ENCODE measurements at places on chromosomes 2 and 18.

DNA sequence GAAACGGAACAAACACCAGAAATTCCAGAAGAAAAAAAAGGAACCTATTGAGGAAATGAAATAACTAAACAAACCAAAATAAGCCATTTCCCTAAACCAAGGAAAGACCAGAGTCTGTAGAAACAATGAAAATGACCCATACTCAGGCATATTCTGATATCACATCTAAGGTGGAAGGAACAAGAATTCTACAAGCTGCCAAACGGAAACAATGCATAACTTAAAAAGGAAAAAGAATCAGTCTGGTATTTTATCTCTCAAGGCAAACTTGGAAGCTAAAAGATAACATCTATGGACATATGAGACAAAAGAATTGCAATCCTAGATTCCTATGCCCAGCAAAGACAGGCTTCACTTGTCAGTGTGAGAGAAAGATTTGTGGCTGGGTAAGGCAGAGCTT, 326.2 kb downstream of the PDE11A start:
- DNase-seq, result no peak

DNA sequence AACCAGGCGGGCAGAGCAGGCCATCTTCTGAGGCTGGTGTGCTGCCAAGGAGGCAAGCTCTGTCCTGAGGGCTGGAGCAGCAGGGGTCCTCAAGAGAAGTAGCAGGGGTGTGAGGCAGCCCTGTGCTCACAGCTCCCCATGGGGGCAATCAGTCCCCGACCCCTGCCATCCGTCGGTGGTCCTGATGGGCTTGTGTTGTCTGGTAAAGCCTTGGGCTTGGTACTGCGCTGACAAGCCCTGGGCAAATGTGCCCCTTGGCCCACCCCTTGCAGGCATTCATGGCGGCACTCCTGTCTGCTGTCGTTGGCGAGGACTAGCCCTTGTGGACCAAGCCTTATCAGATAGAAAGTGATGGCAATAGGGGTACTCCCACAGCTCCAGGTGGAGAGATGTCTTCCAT, 22.6 kb upstream of the SCLY start:
- no peak for DNase-seq

DNA sequence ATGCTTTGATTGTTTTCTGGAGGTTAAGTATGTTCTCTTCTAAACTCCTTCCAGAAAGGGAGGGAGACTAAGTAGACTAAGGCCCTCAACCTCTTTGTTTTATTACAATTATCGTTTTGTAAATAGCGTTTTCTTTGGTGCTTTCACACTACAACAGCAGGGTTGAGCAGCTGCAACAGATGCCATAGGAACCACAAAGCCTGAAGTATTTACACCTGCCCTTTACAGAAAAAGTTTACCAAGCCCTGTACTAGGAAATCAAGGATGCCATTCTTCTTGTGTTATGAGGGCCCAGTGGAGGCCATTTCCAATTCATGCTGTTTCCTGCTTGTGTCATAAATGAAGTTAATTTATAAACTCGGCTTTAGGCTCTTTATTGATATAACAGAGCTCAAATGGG, 914.8 kb downstream of the DCDC2C start:
- no peak for DNase-seq

- no peak for DNase-seq
These were observed 49.9 kb upstream of the TAF1B start for GRCh38 chr2:9793156-9793917.

DNA sequence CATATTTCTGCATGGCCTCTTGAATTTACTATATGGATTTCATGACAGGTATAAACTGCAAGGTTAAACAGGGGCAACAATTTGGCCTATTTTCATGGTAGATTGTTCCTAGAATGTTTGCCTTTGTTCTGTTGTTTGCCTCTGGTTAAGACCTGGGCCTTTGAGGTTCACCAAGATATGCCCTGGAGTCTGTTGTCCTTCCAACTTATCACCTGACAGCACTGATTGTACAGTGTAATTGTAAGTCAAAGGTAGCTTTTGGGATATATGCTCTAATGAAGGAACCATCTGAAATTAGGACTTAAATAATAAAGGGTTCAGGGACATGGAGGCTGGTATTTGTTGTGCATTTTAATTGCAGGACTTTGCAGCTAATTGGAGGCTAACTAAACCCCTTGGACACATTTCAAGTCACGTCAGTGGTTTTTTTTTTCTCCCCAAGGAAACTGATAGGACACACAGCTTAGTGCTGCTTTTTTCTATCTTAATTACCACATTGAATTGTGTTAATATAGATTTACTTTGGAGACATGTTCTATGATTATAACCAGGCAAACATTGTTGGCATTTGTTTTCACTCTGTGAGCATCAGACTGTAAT, 771.2 kb upstream of the LINC00305 start:
- DNase-seq, result no peak

- no peak for DNase-seq
These were observed 34.0 kb downstream of the RDH14 start for GRCh38 chr2:18526429-18526828.

GRCh38 chr2:138030459-138030858, 66.2 kb downstream of the HNMT start:
- DNase-seq, result no peak

GRCh38 chr2:198314559-198315153, 510.3 kb downstream of the PLCL1 start:
- DNase-seq, result no peak

GRCh38 chr2:226885769-226886435, 50.0 kb downstream of the RHBDD1 start:
- no peak for DNase-seq

GRCh38 chr2:169225233-169225750, 137.0 kb downstream of the LRP2 start:
- no peak for DNase-seq

DNA sequence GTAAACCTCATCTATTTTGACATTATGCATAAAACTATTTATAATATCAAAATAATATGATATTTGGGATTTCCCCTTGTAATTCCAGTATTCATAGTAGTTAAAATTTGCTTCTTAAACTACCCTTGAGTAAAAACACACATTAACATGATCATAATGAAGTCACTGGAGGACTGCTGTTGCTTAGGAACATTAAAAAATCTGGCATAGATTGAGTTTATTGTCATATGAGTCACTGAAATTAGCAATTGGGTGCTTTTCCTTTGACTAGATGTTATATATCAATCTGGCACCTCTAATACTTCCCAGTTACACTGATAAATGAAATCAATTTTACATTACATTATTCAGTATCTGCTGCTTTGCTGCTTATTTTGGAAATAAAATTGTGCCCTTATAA, 57.0 kb upstream of the ZC3H15 start:
- no peak for DNase-seq

- no peak for DNase-seq
These were observed 52.9 kb downstream of the DPYSL5 start for GRCh38 chr2:26900831-26901321.

- DNase-seq, result no peak
These were observed 46.3 kb downstream of the EXOC6B start for GRCh38 chr2:72779495-72779894.

GRCh38 chr2:221969087-221969829, 329.5 kb downstream of the PAX3 start:
- DNase-seq, result no peak

- no peak for DNase-seq
These were observed 57.2 kb upstream of the RNU4ATAC start for GRCh38 chr2:121473512-121473911.

- no peak for DNase-seq
These were observed 48.2 kb upstream of the LGALSL start for GRCh38 chr2:64405581-64406406.

DNA sequence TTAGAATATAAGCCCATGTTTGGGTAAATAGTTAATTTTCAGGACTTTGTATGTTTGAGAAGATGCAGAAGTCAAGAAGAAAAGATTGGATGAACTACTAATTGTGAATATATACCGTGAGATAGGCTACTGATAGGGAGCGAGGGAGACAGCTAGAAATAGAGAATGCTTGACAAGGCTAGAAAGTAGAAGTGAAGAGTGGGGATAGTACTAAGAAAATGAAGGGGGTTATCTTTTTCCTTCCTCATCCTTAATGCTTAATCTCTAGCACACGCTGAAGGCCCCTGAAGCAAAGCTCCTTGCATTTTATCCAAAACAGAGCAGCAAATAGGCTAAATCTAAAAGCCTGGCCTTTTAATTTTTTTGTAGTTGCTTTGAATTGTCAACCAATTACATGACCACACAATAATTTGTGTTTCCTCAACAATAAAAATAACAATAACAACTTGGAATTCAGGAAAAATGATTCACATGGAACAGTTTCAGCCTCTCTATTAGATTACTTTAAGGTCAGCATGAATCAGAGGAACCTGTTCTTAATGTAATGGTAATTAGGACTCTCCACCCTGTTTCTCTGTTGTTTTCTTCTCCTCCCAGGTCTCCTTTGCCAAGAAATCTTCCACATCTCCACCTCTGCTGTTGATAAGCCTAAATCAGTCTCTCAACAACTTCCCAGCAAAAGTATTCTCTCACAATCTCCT, 1071.3 kb upstream of the ZEB2 start:
- no peak for DNase-seq

DNA sequence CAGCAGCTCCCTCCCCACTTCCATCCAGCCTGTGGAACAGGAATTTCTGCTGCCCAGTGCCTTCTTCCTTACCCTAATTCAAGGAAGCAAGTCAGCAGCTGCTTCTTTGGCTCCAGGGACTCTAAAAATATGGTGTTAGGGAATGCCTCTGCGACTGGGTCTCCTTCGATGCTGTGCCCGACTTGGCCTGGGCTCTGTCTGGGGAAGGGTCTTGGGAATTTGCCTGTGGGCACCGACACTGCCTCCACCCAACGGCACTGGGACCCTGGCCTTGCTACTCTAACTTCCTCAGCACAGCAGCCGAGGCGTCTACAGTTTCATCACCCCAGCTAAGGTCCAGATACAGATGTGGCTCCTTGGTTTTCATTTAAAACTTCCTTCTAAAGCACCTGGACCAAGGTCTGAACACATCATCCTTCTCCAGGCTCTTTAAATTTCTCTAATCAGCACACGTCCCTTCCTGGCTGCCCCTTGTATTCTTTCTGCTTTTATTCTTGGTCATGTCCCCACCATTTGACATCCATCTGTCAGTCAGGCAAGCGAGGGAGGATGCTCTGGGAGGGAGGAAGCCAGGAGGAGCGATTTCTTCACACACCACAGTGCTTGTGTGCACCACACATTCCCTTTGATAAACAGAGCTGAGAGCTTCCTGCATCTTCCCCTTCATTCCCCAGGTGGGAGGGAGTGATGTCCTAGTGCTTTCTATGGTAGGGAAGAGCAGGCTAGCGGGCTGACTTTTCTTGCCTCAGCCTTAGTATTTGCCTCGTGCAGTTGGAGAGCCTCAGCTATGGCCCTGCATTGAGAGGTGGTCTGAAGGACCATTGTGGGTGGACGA, 6.8 kb downstream of the LBH start:
- DNase-seq, result no peak

DNA sequence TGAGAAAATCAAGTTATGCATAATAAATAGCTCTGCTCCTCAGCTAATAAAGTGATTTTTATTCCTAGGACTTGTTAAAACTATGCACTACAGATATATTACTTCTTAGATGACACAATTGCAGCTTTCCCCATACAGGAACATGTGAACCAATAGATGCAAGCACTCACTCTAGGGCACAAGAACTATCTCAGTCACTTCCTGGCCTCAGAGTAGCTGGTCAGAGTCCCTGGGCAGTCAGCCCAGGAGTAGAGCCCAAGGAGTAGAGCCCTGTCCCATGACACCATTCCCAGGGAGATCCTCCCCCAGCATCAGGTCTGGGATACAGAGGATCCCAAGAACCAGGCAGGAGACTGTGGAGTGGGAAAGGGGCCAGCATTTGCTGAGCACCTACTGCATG, 2.7 kb downstream of the TNS1 start:
- DNase-seq, result no peak

DNA sequence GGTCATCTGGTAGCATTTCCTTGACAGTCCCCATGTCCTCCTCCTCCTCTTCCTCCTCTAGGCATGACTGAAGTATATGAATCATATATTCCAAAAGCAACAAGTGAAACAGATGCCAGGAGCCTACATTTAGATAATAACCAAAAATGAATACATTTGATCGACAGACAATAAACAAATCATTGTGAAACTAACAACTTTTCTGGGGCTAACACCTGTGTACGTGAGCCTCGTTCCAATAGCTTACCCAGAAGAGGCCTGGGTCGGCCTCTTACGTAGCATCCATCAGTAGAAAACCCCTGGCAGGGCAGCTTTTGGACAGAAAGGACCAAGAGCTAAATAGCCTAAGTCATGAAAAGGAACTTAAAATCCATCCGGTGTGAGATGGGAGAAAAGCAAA, 15.3 kb upstream of the CREG2 start:
- no peak for DNase-seq

GRCh38 chr2:12624905-12625598, 91.7 kb upstream of the TRIB2 start:
- DNase-seq, result no peak

DNA sequence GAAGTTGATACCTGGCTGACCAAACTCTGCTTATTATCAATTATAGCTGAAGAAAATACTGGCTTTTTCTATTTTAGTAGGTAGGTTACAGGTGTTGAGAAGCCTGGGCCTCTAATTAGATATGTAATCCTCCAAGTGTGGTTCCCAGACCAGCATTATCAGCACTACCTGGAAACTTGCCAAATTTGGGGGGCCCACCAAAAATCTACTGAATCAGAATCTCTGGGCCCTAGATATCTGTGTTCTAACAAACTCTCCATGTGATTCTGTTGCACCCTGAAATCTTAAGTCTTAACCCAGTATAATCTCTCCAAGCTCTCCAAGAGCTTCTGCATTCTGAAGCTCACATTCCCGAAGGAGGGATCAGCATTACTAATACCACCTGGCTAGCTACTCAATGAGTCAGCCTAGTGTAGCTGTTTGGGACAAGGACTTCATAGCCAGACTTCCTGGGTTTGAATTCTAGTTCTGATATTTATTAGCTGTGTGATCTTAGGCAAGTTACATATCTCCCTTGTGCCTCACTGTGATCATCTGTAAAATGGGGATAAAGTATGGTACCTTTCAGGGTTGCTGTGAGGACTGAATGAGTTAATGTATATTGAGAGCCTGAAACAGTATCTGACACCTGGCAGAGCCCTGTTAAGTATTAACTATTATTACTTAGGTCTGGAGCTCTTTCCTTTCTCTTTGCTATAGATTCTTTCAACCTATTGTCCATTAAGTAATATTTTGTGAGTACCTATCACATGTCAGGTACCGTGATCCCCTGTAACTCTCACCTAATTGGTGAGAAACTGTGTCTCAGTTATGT, 94.1 kb upstream of the CD302 start:
- DNase-seq, result no peak

- DNase-seq, result no peak
These were observed 37.4 kb downstream of the ACTR2 start for GRCh38 chr2:65264821-65265670.

- no peak for DNase-seq
These were observed 166.0 kb downstream of the SEPTIN10 start for GRCh38 chr2:109447776-109448175.
